ENCODE measurements at places on chromosomes 7 and 10.

DNA sequence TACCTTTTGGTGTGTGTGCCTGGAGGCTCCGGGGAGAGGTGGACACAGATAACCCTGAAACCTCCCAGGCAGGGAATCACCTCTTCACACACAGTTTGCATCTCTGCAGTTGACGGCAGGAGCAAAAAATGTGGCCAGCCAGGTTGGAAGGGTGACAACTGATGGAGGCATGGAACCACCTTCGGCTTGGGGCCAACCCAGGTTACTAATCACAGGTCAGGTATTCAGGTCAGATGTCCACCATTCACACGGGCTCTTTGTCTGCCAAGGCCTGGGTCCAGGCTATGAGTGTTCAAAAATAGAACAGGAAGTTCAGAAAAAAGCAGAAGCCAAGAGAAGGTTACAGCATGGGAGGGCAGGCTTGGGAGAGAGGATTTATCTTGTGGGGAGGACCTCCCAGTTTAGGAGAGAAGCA lies 137.2 kb upstream of the EFCAB10 start:
- DNase-seq, result no peak

DNA sequence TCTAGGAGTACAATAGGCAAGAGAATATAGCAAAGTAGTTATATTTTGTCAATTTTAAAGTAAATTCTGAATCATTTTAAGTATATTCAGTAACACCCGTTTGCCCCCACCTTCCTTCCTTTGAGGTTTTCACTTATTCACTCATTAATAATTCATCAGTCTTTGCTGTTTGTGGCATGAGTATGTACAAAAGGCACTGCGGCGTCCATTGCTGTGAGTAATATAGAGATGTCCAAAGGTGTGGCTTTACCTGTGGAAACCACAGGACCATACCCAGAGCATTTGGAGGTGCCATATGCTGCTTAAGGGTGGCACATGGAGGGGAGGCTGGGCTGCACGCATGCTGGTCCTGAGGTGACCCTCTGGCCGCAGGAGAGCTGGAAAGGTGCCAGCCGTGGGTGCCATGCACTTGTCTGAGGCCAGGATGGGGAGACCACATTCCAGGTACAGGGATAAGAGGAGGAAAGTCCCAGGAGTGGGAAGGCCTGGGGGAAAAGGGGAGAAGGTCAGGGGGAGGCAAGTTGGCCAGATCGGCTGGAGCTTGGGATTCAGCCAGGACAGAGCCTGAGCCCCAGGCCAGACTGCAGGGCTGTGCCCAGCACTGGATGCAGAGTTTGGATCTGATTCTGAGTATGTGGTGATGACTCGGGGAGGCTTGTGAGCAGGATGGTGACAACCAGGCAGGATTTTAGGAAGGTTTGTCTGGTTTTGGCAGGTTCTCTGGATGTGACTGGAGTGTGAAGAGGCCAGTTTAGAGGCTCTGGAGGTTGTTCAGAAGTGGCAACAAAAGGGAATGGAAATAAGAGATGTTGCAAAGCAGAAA lies 223.4 kb downstream of the MGMT start:
- DNase-seq, result no peak

DNA sequence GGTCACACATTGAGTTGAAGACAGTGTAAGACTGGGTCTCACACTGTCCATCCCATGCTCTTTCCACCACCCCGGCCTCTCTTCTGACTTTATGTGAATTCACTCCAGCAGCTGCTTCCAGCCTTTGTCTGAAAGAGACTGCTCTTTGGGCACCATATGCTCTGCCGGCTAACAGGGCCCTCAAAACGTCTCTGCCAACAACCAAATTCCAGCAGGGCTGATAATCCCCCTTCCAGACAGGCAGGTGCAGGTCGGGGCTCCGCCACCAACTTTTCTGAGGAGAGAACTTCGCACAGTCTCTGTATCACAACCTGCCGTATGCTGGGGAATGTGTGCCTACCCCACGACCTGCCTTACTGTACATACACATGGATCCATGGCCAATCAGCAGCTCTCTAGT lies 64.3 kb downstream of the PLXNA4 start:
- no peak for DNase-seq

- no peak for DNase-seq
Measured at GRCh38 chr7:20828947-20829346, 42.3 kb upstream of the SP8 start.

DNA sequence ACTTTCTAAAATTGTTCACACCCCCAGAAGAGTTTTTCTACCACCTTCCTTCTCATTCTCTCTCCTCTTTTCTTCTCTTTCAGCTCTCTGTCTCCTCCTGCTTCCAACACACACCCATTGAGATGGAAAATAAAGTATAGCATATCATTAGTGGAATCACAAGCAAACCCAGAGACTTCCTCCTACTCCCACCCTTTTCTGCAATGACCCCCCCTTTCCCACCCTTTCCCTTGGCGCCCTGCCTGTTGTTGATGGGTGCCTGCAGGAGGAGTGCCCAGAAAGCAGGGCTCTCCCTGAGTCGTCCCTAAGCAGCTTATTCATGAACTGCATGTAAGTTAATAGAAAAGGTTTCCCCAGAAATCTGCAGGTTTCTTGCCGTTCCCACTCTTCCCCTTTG lies 300.0 kb downstream of the PLXNA4 start:
- no peak for DNase-seq

- peak; percentile 79 for DNase-seq
Measured at GRCh38 chr7:151059367-151060112, at the start of gene SLC4A2. TSS of gene SLC4A2 (plus strand) at chr7:151059589. CDS start at chr7:151061988, 2,399 bp downstream.
